Right cardiac atrium (tissue), 5 donors: ENCODE measurements at places on chromosomes 7 and 10. TPM values are rescaled to one million over a fixed set of nuclear protein-coding genes. Genes with fewer than 3 reads are reported as not detected.

DNA sequence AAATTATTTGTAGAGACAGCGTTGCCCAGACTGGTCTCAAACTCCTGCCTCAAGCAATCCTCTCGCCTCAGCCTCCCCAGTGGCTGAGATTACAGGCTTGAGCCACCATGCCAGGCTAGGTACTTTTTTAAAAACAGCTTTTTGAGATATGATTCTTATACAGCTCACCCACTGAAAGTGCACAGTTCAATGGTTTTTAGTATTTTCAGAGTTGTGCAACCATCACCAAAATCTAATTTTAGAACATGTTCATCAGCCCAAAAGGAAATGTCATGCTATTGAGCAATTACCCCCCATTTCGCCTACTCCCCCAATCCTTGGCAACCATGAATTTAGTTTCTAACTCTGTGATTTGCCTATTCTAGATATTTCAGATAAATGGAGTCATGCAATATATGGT lies 73.7 kb downstream of the EVX1 start:
- DNase-seq = no peak

- no peak for DNase-seq
Measured at GRCh38 chr7:43085992-43086391, 26.5 kb upstream of the HECW1 start.

DNA sequence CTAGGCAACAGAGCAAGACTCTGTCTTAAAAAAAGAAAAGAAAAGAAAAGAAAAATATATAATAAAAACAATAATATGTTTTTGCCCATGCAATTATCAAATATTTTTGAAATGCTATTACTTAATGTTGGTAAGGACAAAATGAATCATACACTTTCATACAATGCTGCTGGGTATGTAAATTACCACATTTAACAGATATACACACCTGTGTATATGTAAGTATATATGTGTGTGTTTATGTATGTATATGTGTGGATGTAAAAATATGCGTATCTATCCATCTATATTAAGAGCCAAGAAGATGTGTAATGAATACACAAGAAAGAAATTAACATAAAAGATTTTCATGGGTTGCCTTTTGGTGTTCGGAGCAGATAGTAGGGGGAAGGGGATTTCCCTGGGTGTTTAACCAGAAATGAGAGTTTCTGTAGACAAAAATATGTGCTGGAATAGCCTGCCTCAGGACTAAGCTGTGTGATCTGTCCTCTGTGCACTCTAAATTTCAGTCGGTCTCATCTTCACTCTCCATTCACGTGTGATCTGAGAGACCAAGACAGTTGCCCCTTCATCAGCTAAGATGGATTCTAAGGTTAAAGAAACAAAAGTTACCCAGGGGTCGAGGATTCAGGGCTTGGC lies 61.2 kb downstream of the PRKCQ start:
- no peak for DNase-seq

DNA sequence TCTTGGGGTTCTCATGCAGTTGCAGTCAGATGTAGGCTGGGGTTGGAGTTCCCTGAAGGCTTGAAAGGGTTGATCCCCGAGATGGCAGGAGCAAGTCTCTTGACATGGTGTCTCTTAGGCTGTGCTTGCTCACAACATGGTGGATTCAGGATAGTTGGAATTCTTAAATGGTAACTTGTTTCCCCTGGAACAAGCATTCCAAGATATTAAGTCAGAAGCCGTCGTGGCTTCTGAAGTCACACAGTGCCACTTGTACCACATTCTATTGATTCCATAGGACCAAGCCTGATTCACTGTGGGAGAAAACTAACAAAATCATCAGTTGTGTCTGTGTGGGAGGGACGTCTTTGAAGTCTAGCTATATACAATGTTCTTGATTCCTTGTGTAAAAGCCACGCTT lies 3.5 kb upstream of the SLC35B4 start:
- DNase-seq = no peak

DNA sequence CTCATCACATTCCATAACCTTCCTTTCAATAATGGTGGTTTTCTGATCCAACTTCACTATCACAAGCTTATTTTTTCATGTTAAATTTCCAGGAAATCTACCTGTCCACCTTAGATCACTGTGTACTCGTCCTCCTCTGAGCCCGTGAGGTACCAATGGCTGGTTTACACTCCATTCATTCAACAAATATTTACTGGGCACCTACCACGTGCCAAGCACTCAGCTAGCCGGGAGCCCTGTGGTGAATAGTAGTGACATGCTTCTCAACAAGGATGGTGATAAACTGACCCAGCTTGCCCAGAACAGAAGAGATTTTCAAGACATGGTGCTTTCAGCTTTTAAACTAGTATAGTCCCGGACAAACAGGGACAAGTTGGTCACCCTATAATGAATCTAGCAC lies 98.2 kb downstream of the FAM204A start:
- DNase-seq = no peak

DNA sequence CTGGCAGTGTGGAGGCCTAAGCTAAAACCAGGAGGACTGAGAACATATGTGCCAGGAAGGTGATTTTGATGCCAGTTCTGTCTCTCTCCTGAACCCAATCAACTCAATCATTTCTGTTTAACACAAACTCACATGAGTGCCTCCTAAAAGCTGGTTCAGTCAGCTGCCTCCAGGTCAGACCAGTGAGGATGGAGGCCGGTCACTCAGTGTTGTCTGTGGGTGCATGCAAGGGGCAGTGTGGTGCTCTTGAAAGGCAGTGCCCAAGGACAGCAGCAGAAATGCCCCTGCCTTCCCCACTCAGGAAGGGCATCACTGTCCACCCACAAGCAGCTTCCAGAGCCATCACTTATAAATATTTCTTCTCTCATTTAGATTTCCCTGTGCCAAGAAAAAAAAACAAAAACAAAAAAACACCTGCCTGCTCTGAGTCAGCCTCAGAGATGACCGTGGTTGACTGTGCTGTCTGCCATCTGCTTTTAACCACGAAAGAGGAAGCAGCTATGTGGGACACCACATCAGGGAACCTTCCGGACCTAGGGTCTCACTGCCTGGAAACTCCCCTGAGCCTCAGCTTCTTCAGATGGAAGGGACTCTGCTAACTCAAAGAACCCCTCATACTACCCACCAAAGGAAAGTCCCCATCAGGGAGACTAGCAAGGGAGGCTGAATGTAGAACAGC lies 39.1 kb downstream of the VOPP1 start:
- no peak for DNase-seq

- no peak for DNase-seq
Measured at GRCh38 chr7:138565451-138566114, 105.5 kb downstream of the TRIM24 start.

DNA sequence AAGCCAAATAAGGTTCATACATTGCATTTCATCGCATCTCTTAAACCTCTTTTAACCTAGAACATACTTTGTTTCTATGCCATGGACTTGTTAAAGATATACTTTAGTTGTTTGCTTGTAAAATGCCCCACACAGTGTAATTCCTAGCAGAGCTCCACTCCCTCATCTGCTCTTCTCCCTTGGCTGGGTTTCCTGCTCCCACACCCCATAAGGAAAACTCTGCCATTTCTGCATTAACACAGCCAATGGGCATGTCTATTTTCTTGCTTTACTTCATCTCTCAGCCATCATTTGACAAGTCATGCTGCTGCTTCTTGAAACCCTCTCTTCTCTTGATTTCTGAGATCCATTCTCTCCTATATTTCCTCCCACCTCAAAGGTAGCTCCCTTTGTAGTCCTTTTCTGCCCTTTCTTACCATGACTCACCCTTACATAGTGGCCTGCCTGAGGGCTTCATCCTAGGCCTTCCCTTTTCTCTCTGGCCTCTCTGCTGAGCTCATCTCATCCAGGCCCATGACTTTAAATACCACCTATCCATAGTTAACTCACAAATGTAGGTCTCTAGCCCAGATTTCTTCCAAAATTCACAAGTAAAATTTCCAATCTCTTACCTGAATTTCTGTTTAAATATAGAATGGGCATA lies 471.4 kb downstream of the ADRA2A start:
- DNase-seq = no peak

The VAX1 gene
- polyA plus RNA-seq = not detected

The SPDYE11 gene
- not detected for polyA plus RNA-seq

The SCIN gene
- polyA plus RNA-seq = 0.20 TPM
